ENCODE measurements at places on chromosomes 6 and 20. TPM values are rescaled to one million over a fixed set of nuclear protein-coding genes. Genes with fewer than 3 reads are reported as not detected.

RIPPLY2 gene
- not detected for total RNA-seq

GRCh38 chr6:140833408-140833807 lies 1299.3 kb upstream of the GJE1 start:
- no peak for DNase-seq

PAX1 gene
- not detected for total RNA-seq

DNA sequence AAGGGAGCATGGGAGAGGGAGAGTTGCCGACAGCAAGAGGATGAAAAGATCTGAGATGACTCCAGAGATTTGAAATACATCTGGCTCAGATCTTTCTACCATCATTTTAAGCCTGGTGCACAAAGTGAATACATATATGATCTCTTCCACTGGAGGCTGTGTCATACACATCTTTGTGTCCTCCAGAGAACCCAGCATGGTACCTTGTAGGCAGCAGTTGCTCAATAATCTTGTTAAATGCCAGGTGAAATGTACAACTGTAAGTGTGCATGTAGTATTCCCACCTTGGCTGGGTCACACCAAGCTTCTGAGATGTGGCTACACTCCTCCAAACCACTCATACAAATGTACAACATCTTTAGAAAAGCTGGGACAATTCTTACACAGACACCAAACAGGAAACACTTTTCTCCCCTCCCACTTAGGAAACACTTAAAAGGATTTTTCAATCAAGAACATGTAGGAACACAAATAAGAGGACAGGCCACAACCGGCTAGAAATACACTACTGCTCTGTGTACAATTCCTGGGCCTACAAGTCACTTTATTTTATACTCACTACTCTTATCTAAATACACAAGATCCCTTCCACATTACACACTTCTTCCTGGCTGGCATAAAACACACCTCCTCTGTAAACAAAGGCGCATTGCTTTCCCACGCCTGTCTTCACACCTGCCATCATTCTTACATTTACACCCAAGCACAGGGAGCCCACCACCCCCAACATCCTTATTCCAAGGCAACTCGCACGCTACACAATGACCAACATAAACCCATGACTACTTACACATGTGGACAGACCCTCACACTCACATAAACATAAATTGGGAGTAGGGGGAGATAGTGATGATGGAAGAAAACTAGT lies 3.8 kb upstream of the IER3 start:
- no peak for DNase-seq

TP53TG5 gene
- 2.0 TPM for total RNA-seq

- DNase-seq, result no peak
Measured at GRCh38 chr20:64211874-64212658, 43.5 kb upstream of the PCMTD2 start.

HLA-F gene
- total RNA-seq, result 61.8 TPM

ZBTB2 gene
- total RNA-seq, result 8.7 TPM

DNA sequence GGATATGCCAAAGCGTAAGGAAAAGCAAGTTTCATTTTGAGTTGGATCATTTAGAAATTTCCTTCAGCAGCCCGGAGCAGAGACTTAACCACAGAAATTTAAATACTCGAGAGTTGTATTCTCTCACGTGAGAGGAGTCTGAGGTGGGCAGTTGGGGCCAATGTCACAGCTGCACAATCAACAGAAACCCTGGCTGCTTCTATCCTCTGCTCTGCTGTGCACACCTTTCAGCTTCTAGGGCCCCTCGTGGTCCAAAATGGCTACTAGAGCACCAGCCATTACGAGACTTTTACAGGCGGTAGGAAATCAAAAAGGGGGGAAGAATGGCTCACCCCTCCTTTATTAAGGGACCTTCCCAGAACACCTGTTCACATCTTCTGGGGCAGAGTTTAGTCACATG lies 153.9 kb downstream of the TAF4 start:
- DNase-seq, result no peak

ARHGAP18 gene
- 18.7 TPM for total RNA-seq

DNA sequence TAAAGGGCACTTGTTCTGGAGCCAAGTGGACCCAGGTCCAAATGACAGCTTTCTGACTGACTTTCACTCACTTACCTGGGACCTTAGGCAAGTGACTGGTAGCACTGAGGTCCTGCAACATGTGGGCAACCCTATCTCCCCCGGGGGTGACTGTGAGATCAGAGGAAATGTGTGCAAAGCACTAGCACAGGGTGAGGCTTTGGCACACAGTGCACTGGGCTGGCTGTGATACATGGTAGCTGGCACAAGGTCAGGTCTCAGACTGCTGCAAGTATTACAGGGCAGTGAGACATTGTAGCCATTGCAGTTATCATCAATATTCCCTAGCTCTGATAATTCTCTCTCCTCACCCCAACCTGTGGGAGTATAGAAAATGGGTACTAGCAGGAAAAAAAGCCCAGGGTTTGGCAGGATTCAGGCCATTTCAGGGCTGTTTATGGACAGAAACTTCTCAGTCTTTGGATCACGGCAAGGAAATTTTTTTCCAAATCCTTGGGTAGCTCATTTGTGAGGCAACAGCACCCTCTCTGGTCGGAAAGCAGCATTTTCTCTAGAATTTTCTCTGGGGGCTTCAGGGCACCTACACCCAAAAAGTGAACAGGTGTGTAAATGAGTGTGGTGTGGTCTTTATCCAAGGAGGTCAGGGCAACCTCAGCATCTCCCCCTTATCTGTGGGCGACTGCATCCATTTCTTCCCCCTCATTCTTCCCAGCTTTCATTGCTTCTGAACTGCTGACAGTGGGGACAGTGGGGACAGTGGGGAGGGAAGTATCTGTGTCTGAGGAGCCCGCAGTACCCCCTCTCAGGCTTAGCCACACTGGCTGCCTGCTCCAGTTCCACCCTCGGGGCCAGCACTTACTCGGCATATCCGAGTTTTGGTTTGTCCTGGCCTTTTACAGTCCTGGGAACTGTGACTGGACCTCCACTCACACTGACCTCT lies 148.7 kb upstream of the PHACTR3 start:
- DNase-seq, result no peak

RIMS4 gene
- 5.6 TPM for total RNA-seq

OLIG3 gene
- not detected for total RNA-seq

SMPDL3A gene
- 6.1 TPM for total RNA-seq

- DNase-seq, result no peak
Measured at GRCh38 chr6:159030168-159030567, 14.6 kb downstream of the TAGAP start.

- DNase-seq, result no peak
Measured at GRCh38 chr6:75115481-75115880, 90.4 kb downstream of the COL12A1 start.

ATP6V1G2 gene
- 0.43 TPM for total RNA-seq

VWA7 gene
- total RNA-seq, result 0.37 TPM

DNA sequence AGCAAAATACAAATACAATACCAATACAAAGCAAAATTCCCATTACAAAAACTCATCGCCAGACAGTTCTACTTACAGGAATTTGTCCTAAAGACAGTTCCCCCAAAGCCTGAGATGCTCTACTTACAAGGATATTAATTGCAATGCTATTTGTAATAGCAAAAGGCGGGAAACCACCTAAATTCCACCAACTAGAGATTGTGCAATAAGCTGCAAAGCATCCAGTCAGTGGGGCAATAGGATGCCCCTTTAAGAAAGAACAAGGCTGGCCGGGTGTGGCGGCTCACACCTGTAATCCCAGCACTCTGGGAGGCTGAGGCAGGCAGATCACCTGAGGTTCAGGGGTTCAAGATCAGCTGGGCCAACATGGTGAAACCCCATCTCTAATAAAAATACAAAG lies 39.1 kb downstream of the FAM209B start:
- DNase-seq, result no peak

MSH5 gene
- 7.7 TPM for total RNA-seq

DNA sequence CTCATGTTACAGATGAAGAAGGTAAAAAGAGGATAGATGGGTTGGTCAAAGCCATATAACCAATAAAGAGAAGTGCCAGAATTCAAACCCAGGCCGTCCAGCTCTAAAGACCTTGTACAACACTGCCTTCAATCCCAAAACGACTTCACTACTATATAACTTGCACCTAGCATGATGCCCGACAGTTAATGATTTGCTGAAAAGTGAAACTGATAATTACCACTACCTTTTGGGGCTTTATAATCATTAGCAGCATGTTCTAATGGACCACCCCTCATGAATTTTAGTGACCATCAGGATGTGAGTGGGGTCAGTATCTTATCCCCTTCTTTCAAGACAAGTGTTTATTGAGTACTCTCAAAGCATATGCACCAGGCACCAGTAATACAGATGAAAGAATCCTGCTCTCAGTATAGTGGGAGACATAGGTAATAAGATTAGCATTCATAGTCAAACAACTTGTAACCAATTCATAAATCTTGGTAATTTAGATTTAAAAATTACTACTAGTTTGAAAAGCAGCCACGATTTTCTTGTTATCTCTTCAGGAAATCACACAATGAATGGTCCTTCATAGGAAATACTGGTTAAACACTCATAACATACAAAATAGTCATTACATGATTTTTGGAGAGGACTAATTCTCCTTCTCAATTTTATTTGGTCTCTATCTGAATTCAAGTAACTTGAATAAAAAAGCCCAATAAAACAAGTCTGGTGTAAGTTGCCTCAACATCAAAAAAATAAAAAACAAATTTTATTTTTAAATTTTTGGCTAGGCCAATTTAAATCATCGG lies 98.0 kb downstream of the EPB41L2 start:
- DNase-seq, result no peak

GRCh38 chr6:79646561-79646960 lies 15.4 kb downstream of the SH3BGRL2 start:
- no peak for DNase-seq

EPPIN gene
- not detected for total RNA-seq

SLPI gene
- 14.6 TPM for total RNA-seq

DNA sequence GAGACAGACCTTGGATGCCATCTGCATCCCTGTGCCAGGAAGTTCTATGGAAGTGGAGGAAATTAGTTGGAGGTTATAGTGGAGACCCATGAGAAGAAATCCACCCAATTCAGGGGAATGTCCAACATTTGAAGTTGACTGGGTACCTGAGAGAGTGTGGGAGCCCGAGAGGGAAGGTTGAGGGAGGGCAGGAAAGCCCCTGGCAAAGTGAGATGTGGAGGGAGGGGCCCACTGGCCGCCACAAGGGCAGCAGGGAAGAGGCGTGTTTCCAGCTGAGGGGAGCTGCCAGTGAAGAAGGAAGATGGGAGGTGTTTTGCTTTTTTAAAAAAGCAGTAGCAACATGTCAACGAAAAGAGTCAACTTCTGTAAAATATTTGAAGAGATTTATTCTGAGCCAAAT lies 16.3 kb upstream of the SERPINB9 start:
- DNase-seq, result no peak

DNA sequence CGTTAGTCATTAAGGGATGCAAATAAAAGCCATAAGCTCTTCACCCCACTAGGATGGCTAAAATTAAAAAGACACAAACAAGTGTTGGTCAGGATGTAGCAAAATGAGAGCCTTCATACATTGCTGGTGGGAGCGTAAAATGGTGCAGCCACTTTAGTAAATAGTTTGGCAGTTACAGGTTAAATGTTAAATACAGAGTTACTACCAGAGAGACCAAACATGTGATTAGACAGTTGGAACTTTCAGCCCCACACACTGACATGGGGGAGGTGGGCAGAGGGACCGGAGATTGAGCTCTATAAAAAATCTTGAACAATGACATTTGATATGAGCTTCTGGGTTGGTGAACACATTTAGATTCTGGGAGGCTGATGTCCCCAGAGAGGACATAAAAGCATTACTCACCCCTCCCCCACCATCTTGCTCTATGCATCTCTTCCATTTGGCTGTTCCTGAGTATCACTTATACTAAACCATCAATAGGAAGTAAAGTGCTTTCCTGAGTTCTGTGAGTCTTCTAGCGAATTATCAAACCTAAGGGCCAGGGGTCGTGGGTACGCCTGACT lies 20.4 kb upstream of the ZNF318 start:
- DNase-seq, result no peak

GRCh38 chr6:116087437-116088027 lies 13.1 kb upstream of the NT5DC1 start:
- DNase-seq, result no peak

CCN2 gene
- 357 TPM for total RNA-seq

GRCh38 chr6:62808565-62809293 lies 402.5 kb upstream of the FKBP1C start:
- no peak for DNase-seq

DNA sequence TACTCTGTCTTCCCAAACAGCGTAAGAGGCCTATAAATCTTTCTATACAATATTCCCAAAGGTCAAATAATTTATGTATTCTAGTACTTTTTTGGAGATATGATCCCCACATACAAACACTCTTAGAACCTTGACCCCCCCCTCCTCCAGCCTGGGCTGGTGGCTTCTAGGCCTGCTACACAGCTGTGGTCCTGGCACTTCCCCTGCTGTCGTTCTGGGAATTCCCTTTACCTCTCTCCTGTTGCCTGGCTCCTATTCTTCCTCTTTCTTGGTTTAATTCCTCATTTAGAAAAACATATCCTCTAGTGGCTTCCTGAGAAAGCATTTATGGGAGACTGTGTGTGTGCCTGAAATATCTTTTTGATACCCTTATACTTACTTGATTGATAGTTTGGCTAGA lies 4.1 kb upstream of the TXLNB start:
- no peak for DNase-seq

DNA sequence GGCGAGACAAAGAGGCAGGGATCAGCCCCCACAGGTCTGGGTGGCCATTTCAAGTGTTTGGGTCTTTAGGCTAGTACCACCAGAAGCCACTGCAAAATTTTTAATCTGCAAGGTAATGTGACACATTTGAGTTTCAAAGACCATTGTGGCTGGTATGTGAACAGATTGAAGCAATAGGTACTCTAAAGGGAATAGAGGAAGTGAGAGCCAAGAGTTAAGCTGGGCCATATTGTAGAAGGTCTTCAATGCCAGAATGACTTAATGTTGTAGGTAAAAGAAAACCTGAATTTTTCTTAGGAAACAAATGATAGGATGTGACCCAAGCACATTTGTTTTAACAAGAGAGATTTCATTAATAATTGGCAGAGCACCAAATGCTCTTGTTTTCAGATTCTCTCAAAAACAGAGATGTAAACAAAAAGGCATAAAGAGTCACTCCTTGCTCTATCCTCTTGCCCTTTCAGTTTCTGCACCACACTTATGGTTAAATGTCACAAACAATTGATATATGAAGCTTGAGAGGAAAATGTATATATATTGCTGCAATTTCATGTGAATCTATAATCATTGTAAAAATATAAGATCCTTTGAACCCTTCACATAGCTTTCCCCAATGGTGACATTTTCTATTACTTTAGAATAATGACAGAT lies 307.1 kb upstream of the PLN start:
- DNase-seq, result no peak

GRCh38 chr20:56343861-56344381 lies 14.9 kb upstream of the FAM210B start:
- DNase-seq, result peak; percentile 83

DNA sequence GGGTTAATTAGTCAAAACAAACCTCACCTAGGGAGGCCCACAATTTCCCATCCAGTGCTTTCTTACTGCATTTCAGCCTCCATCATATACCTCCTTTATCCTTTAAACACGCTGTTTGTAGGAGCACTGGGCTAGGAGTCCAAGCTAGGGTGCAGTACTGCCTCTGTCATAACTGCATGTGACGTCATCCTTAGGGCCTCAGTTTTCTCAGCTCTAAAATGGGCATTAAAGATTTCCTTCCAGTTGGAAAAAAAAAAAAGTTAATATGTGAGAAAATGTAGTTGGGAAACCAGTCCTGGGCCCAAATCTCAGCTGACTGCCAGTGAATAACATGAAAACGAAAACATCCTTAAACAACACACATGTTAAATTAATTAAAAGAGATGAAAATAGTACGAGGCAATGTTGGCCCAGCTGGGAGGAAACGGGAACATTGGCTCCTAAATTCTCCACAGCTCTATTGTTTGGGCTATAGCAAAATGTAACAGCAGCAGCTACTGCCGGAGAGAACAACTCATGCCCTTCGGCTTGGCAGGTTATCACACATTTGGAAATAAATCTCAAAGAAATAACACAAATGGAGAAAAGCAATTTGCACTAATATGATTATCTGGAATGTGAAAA lies 79.9 kb upstream of the CCDC167 start:
- no peak for DNase-seq

Data from posterior vena cava (tissue), 2 donors.